ENCODE measurements at places on chromosomes 2 and 18.

DNA sequence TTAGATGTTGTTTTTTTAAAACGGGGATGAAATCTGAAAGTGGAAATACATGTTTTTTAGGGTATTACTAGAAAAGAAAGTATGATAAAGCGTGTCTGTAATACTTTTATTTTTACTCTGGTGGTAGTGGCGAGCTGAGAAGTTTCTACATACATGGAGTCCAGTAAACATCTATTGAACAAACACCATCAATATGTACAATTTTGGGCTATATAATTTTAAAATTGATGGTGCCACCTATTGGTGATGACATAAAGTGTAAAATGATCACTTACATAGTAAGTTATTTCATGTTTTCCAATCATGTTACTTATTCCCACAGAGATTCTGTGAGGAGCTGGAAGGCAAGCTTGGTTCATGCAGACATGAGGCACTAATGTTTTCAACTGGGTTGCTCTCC is 31.5 kb upstream of the NFE2L2 start:
- no peak for DNase-seq

- no peak for DNase-seq
Measured at GRCh38 chr18:27527856-27528255, 342.7 kb upstream of the CHST9 start.

- no peak for DNase-seq
Measured at GRCh38 chr18:567122-567521, 13.1 kb upstream of the CETN1 start.

GRCh38 chr2:128108166-128108565 is 17.2 kb downstream of the UGGT1 start:
- DNase-seq = peak; percentile 12

- no peak for DNase-seq
Measured at GRCh38 chr18:13563390-13563805, 163.0 kb downstream of the FAM210A start.

DNA sequence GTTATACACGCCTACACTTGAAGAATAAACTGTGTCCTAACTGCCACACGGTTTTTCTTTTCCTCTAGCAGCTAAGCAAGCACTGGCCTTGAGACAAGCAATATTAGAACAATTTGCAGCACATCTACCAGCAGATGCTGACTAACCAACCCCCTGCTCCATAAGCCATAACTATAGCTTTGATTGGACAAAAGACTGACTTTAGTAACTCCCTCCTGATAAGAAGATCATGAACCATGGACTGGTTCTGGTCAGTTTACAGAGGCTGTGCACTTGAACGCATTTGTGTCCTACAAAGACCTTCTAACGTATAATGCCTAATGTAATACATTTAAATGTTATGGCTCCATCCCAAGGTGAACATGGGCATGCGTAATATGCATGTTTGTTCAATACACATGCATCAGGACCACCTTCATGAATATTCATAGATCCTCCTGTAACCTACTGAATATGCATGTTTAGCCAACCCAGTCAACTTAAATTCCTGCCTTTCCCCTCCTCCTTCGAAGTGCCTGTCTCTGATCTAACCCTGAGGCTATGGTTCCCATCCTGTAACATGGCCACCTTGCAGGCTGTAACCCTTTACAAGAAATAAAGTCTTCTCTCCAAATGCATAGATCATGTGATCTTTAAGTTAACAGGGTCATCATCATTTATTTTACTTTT is 26.5 kb downstream of the SLC4A5 start:
- DNase-seq = no peak

- no peak for DNase-seq
Measured at GRCh38 chr2:15812187-15812780, 128.1 kb upstream of the MYCN start.

- DNase-seq = no peak
Measured at GRCh38 chr18:75504469-75504868, 77.0 kb upstream of the SMIM21 start.

- no peak for DNase-seq
Measured at GRCh38 chr2:17607379-17607778, 66.9 kb downstream of the VSNL1 start.

GRCh38 chr2:127418300-127419111 is at the start of gene PROC:
Gene PROC (plus strand): TSS chr2:127418427. CDS start chr2:127419943, 1,516 bp downstream.
- DNase-seq = no peak

DNA sequence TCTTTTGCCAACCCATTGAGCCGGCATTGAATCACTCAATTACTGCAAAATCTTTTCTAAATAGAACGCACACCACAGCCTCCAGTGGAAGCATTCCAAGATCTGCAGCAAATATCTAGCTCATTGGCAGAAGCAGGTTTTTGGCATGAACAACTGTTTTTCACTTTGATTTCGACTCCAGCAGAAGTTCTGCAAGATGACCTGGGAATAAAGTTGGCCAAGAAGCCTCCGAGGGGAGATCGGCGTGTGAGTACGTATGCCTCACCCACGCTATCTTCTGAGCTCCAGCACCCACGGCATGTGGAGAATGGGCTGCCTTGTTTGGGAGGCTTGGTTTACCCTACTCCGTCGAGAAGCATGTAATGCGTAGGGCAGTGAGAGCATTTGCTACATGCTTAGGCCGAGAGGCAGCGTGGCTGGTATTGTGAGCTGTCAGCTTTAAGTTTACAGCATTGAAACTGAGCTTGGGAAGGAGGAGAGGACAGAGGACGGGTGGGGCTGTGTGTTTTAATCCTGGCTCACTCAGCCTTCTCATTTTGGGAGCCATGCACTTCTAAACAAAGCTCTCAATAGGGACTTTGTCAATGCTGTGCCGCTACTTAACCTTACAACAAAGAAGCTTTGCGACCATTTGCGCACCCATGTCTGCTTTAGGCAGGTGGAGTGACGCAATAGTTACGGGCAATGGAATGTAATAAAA is 10.5 kb downstream of the PCARE start:
- DNase-seq = no peak

DNA sequence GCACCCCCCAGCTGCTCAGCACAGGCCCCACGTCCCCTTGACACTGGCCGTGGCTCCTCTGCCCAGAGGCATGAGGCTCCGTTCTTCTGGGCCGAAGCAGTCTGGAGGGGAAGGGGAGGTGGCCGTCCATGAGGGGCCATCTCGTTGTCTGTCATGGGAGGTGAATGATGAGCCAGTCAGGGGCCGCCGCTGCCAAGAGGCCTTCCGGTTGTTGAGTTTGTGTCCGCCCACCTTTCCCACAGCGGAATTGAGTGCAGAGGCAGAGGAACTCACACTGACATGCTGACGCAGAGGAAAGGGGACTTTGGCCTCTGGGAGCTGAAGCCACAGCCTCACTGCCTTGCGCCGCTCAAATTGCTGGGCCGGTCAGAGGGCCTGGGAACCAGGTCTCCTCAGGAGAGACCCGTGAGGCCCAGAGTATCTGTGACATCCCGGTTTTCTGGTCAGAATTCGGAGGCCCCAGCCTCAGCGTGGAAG is 268.4 kb downstream of the ATAD2B start:
- DNase-seq = no peak

DNA sequence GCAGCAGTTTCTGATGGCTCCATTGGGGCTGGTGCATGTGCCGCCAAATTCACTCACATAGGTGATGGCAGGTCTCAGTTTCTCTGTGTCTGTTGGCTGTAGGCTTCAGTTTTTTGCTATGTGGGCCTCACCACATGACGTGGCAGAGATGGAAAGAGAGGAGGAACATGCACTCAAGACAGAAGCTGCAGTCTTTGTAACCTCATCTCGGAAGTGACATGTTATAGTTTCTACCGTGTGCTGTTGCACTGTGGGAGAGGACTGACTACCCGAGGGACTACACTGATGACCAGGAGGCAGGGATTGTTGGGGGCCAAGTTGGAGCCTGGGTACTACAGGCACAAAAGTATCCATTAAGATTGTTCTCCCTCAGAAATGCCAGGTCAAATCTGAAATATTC is 9.2 kb upstream of the CNRIP1 start:
- no peak for DNase-seq

GRCh38 chr2:240371129-240372000 is 64.1 kb upstream of the GPC1 start:
- no peak for DNase-seq

GRCh38 chr2:20034218-20034617 is 17.2 kb downstream of the LAPTM4A start:
- DNase-seq = no peak

DNA sequence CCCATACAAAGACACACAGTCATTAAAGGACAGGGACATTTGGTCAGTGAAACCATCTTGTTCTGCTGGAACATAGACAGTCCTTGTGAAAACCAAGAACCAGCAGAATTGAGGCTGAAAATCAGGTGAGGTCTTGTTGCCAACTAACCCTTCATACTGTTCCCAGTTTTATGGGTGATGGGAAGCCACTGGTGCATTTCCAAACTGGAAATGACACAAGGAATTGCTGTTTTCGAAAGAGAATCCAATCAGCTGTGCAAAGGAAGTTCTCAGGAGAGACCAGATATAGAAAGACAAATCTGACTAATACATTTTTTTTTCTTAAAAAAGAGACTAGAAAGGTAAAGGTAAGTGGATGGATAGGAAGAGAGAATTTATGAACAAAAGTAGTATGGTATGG is 948.2 kb downstream of the TSN start:
- no peak for DNase-seq

- no peak for DNase-seq
Measured at GRCh38 chr2:129864719-129865118, 114.7 kb upstream of the RAB6C start.

GRCh38 chr2:8086357-8086756 is 595.5 kb upstream of the ID2 start:
- no peak for DNase-seq

GRCh38 chr18:70663141-70663540 is 374.3 kb downstream of the SOCS6 start:
- no peak for DNase-seq

Measured in NCI-H2081 treated with DMSO at 0.1 percent for 48 hours (cell line).